ENCODE measurements at places on chromosomes 1 and 21.

- DNase-seq = no peak
These were observed 288.5 kb upstream of the POU3F1 start for GRCh38 chr1:38334930-38335592.

DNA sequence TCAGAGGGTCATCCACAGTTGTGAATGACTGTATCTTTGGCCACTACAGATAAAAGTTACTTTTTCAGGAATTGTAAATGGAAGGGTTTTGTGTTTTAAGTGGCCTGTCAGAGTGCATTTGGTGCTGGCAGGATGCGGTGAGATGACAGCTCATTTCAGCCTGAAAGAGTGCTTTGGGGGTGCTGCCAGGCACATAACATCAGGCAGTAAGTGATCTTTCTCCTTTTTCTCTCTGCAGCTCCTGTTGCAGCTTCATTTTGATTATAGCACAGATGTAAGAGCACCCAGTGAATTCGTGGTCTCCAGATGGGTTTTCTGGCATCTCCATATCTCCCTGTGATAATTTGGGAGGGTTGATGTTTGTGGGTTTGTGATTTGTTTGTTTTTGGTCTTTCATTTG lies 14.8 kb upstream of the FAM163A start:
- DNase-seq = no peak

- DNase-seq = no peak
These were observed 781.6 kb downstream of the ADGRL2 start for GRCh38 chr1:82582347-82582746.

DNA sequence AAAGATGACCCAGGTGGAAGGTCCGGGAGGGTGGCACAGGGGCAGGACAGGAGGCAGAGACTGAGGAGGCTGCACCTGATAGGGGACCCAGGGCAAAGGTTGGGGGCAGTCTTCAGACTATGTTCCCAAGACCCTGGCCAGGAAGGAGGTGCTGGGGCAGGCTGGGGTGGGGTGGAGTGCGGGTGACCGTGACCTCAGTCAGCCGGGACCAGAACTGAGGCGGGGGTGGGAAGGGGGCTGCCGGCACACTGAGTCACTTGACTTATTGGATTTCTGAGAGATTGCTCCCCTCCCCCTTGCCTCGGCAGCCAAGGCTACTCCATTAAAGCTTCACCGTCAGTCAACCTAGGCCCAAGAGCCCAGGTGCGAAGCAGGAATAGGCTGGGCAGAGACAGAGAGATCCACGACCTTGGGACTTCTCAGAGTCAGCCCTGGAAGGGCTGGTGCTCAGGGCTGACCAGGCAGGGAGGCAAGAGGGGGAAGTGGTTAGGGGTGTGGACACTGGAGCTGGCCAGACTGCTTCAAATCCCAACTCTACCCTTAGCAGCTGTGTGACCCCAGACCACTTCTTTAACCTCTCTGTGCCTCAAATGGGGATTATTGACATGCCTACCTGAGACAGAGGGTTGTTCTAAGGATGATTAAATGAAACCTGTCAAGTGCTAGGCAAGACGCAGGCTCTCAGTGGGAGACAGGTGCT lies 47.9 kb upstream of the LAPTM5 start:
- DNase-seq = no peak

DNA sequence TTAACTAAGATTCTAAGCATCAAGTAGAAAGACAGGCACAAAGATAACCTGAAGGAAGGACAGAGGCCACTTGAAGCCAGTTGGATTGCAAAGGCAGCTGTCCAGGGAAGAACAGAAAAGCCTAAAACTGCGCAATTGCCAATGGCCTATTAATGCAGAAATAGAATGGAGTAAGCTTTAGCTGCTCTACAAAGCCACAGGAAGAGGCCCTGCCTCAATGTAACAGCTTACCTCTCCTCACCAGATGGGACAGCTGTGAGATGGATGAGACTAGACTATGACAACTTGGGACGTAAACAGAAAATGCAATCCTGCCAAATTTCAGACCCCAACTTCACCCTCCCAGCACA lies 176.5 kb downstream of the EIF4G3 start:
- no peak for DNase-seq

DNA sequence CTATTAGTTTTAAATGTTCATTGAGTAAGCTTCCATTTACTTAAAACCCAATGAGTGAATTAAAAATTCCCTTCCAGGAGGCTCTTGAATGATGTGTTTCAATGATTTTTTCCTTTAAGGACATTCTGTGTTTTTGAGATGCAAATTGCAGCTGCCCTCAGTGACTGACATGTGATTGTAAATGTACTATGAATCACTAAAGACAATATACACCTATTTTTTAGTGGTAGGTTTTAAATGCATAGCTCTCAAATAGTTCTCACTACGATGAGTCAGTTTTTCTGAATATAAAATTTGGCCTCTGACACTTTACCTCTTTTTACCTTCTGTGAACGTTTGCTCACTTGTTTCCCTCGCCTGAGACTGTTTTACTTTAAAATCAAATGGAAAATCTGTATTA lies 204.7 kb downstream of the BARHL2 start:
- no peak for DNase-seq

- DNase-seq = no peak
These were observed 13.3 kb upstream of the PPP2R5A start for GRCh38 chr1:212271823-212272485.

GRCh38 chr1:156750191-156750672 lies 1.2 kb downstream of the HDGF start:
- DNase-seq = no peak

GRCh38 chr1:156953571-156953970 lies 33.1 kb downstream of the LRRC71 start:
- DNase-seq = no peak

GRCh38 chr1:233356705-233356987 lies 29.1 kb downstream of the MAP3K21 start:
- no peak for DNase-seq

DNA sequence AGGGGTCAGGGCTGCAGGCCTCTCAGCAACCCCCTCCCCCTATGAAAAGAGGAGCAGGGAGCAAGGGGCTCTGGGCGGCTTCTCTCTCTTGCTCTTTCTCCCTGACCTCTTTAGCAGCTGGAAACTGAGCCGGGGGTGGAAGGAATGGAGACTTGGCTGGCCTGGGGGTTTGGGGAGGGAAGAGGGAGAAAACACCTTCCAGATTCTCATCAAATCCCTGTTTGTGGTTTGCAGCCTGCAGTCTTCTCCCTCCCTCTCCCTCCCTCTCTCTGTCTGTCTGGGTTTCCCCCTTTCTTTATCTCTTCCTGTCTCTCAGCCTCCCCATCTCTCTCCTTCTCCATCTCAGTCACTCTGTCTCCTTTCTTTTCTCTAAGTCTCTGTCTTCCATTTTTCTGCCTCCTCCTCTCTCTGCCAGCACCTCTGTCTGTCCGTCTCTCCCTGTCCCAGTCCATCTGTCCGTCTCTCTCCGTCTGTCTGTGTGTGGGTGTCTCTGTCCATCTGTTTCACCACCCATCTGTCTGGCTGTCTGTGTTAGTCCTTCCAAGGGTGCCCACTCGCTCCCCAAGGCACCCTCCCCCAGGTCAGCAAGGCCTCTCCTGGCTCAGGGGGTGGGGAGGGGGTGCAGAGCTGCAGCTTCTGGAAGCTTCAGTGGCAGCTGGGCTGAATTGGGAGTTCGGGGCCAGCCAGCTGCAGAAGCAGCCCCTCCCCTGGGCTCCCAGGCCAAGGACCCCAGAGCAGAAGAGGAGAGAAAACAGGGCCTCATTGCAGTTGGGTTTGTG lies 6.2 kb downstream of the AHDC1 start:
- peak; percentile 39 for DNase-seq

- peak; percentile 24 for DNase-seq
These were observed 36.3 kb upstream of the PAXBP1 start for GRCh38 chr21:32807717-32808380.

DNA sequence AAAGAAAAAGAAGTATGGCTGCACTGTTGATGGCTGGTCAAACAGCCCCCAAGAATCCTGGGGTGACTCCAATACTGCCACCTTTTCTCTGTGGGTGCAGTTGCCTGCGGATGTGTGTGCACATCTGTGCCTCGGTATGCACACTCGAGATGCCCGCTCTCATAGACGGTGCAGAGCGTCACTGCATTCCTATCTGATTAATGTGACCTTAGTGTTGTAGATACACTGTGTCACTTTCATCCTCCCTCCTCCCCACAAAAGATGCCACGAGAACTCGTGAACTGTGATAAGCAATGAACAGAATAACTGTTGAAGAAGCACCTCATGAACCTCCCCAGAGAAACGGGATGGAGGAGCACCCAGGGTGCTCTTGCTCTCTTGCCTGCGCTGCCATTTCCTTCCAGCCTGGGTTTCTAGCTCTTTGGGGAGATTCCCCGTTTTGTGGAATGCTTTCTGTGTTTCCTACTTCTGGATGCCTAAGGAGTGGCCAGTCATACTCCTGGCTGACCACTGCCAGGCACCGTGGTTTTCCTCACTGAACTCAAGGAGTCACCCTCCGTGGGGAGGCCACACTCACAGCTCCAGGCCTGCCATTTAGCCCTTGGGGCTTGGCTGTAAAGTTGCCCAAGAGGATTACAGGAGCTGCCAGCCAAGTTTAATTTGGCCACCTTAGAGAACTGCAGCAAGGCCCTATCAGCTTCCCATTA lies 32.0 kb downstream of the NTPCR start:
- DNase-seq = peak; percentile 47

DNA sequence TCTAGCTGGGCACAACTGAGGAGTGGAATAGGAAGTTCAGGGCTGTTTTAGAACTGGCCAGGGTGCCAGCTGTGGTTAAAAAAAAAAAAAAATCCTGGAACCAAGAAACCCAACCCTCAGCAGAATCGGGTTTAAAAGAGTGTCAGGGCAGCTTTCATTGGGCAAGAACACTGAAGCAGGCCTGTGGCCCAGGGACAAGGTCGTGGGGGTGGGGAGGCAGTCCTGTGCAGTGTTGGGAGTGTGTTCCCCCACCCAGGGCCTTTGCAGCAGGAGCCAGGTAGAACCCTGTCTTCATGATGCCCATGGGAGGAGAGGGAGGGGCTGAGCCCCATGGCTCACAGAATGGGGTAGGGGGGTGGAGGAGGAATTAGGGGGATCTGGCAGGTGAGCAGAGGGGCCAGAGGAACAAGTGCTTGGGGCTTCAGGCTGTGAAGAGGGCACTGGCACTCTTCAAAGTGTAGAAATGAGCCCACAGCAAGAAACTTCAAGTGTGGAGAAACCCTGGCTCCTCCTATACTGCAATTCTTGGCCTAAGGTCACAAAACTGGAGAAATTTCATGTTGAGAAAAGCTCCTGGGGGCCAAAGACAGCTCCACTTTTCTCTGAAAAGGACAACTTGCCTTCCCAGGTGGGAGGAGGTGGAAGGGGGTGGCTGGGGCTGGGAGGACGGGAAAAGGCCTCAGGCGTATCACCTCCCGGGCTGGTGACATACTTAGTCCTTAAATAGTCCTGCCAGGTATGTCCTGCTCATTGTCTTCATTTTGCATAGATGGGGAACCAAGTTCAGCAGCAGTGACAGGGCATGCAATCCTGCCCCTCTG lies 39.3 kb downstream of the KIAA1614 start:
- peak; percentile 25 for DNase-seq

- DNase-seq = no peak
These were observed 50.3 kb downstream of the GPR161 start for GRCh38 chr1:168086438-168086837.

- peak; percentile 91 for DNase-seq
These were observed 518.6 kb upstream of the ZP4 start for GRCh38 chr1:238409191-238409850.

DNA sequence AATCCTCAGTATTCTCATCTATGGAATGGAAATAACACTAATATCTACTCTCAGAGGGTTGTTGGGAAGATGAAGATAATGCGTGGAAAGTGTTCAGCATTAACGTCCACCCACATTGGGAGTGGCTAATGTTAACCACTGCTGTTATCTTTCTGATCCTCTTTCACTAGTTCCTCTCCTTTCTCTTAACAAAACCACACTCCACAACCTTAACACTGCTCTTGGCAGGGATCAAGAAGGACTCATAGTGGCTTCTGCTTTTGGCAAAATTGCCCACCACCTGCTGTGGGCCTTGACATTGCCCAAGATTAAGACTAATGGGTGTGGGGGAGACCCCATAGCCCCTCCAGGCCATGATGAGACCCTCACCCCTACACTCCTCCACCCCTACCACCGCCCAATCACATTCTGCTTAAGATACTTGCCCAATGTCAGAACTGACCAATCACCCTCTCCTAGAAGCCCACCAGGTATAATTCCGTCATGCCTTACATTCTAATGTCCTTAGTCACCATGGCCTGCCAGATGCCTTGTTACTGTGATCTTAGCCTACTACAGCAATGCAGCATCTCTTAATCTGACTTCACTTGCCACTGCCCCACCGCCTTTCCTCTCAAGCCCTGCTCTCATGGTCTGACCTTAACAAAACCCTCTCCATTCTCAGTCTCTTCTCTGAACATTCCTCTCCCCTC lies 27.1 kb downstream of the DHCR24 start:
- peak; percentile 65 for DNase-seq

DNA sequence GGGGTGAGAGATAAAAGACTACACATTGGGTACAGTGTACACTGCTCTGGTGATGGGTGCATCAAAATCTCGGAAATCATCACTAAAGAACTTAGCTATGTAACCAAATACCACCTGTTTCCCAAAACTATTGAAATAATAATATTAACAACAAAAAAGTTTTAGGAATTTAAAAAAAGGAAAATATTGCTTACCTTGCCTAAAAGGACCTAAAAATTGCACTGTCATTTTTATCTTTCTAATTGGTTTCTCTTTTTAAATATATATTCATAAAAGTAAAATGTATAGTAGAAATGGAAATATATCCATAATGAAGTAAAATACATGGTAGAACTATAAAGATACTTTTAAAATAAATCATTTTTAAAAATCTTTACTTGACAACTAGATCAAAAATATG lies 719.3 kb upstream of the RGS18 start:
- DNase-seq = no peak

DNA sequence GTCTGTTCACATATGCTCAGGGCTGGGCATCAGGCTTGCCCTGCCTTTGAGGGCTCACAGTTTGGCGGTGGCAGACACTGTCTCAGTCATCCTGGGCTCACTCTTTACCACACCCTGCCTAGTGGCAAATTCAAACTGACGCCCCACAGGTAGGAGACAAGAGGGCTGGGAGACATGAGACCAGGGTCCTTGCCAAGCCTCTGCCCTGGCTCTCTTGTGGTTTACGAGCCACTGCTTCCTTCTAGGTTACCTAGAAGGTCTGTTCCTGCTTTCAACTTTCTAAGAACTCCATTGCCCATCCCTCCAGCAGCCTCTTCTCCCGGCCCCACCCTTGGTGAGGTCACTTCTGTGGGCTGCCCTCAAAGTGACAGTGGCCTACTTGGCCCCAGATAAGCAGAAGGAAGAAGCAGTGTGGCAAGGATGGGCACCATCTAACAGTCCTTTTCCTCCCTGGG lies 10.5 kb downstream of the KIF21B start:
- DNase-seq = no peak
